ENCODE measurements at places on chromosomes 16 and 17. TPM values are rescaled to one million over a fixed set of nuclear protein-coding genes. Genes with fewer than 3 reads are reported as not detected.

GRCh38 chr17:76085066-76085730 is 6.2 kb downstream of the ZACN start:
- DNase-seq, result no peak

The SGCA gene
- not detected for total RNA-seq

- DNase-seq, result no peak
Observed at GRCh38 chr17:69357701-69358100, 30.8 kb upstream of the ABCA5 start.

The SEPTIN12 gene
- total RNA-seq, result not detected

GRCh38 chr16:71626018-71626857 is at the start of gene MARVELD3:
MARVELD3 (plus strand) TSS chr16:71626184; CDS start chr16:71626230, 46 bp downstream.
- peak; percentile 70 for DNase-seq

DNA sequence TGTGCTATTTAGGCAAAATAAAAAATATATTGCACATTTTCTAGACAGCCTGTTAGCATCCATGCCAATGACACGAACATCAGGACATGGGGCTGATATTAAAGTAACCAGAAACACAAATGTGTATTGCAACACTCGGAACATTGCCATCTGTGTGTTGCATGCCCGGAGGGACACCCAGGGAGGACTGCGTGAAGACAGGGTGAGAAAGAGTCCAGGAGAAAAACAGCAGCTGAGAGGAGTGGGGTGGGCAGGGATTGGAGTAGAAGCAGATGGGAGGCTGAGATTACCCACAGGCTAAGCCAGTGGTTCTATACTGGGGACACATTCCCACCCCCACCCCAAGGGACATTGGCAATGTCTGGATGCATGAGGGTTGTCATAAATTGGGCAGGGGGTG is 114.8 kb downstream of the GRIN2A start:
- no peak for DNase-seq

GRCh38 chr16:56140645-56141044 is 50.6 kb upstream of the GNAO1 start:
- DNase-seq, result no peak

GRCh38 chr17:81129711-81130367 is 35.5 kb upstream of the PVALEF start:
- DNase-seq, result no peak
